ENCODE measurements at places on chromosomes 1 and 21.
A peak's percentile ranks its signal among the peaks of the same experiment; 100 is the strongest.

GRCh38 chr1:35637401-35637809 lies 3.9 kb downstream of the PSMB2 start:
- peak; percentile 82 for DNase-seq

DNA sequence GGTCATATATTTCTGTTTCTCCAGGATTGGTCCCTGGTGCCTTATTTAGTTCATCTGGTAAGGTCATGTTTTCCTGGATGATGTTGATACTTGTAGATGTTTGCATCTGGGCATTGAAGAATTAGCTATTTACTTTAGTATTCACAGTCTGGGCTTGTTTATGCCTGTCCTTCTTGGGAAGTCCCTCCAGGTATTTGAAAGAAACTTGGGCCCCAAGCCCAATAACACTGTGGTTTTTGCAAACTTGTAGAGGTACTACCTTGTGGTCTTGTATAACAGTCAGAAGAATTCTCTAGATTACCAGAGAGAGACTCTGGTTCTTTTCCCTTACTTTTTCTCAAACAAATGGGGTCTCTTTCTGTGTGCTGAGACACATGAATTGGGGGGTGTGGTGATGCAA lies 251.4 kb upstream of the B3GALT2 start:
- no peak for DNase-seq

GRCh38 chr1:151831605-151832004 lies at the start of gene RORC:
Gene RORC, minus strand, starts transcription at chr1:151831802. Its CDS starts 38 bp downstream, at chr1:151831764.
- no peak for DNase-seq

GRCh38 chr1:233025567-233025966 lies 75.2 kb downstream of the NTPCR start:
- DNase-seq, result no peak

DNA sequence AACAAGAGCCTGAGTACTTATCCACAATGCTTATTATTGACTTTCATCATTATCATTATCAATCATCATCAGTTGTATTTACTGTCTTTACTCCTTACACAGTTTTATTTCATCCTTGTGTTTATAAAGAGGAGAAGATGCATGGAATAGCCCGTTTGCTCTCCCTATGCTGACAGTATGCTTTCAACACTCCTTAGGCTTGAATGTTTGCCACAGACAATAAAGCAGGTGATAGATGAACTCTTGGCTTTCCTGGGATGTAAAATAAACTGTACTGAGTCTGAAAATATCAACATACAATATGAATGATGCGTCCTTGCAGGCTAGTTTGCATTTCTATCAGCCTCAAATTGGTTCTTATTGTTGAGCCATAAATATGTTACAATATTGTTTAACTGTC lies 891.8 kb upstream of the NCAM2 start:
- DNase-seq, result no peak

DNA sequence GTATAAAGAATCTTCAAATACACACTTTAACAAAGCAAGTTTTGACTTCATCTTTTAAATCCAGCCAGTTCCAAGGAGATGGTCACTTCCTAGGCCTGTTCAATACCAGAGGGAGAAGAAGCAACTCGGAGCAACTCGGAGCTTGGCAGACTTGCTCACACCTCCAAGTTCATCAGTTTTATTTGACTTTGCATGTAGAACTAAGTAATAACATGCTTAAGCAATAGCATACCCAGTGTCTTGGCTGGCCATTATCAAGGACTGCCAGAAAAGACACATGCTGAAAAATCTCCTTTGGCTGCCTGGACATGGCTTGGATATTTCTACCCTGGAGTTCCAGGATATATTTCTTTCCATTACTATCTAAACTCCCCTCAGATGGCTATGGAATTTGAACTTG lies 52.6 kb downstream of the GNG12 start:
- no peak for DNase-seq

- DNase-seq, result no peak
Measured at GRCh38 chr1:235021815-235022214, 106.8 kb downstream of the TOMM20 start.

GRCh38 chr1:102546251-102546650 lies 549.5 kb upstream of the OLFM3 start:
- no peak for DNase-seq

- DNase-seq, result no peak
Measured at GRCh38 chr1:167239257-167239656, 18.6 kb downstream of the POU2F1 start.

DNA sequence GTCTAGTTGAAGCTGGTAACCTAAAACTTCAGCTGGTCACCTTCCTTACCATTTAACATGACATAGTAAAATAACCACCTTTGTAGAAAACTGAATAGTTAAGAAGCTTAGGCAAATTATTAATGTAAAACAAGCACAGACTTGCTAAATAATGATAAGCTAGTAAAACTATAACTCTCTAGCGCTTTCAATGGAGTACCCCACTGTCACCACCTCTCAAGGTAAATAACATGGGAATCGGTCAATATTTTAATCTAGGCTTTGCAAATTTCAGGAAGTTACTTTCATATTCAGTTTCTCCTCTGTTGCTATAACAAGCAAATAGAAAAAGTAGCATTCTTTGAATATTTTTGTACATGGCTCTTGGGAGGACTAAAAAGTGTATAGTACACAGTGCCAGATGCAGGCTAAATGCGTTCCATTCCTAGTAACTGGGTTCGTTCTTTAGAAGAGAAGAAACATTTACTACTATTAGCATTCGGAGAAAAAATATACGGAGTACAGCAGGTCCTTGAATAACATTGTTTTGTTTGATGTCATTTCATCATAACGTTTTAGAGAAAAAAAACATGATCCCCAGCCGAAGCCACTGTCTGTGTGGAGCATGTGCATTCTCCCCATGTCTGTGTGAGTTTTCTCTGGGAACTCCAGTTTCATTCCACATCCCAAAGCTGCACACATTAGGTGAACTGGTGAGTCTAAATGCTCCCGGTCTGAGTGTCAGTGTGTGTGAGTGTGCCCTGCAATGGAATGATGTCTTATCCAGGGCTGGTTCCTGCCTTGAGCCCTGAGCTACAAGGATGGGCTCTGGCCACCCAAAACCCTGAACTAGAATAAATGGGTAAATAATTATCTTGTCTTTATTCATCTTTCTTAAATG lies 52.5 kb downstream of the EPRS1 start:
- DNase-seq, result no peak

DNA sequence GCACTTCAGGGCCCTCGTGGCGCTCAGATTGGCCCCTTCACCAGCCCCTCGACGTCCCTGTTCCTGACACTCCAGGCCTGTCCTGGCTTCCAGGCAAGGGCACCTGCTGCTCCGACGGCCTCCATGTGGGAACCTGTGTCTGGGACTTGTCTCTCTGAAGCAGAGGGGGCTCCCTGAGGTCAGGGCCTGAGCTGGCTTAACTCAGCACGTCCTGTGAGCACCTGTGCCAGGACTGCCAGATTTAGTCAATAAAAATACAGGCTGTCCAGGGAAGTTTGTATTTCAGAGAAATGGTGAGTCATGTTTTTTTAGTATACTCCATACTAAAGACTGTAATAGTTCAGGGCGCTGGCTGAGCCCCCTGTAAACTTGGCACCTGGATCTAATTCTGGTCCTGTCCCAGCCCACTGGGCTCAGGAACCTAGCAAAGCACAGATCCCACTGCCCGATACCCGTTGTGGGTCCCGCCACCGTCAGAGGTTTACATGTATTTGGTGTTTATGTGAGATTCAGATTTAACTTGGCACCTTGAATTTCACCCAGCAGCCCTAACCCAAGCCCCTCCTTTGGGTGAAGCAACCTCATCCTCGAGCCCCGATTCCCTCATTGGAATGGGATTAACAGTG lies 109.9 kb upstream of the IFFO2 start:
- DNase-seq, result no peak

- DNase-seq, result no peak
Measured at GRCh38 chr1:209057901-209058300, 525.6 kb upstream of the CAMK1G start.

DNA sequence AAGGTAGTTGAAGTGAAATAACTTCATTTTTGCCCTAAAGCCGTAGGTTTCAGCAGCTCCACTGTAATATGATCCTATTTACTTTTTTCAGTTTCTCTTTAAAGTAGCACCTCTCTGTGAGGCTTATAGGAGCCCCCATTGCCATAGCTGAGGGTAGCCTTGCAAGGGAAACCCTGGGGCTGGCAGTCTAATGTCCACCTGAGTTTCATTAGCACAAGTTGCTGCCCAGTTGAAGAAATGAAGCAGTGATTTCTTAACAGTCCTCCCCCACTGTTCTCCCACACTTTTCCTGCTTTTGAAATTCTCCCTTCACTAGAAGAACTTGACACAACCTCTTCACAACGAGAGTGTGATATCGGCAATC lies 1.5 kb downstream of the HMCN1 start:
- no peak for DNase-seq

DNA sequence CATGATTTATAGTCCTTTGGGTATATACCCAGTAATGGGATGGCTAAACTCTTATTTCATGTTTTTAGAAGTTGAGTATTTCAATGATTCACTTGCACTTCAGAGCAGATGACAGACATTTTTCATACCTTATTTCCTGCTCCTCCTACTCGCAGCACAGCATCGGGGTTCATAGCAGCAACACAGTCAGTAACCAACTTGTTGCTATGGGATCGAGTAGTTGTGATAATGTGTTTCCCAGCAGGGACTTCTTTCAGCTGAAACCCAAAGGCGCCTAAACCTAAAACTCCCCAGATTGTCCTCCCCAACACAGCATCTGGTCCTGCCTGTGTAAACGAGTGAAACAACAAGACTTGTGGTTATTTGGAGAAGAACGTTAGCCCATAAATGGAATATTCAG lies 16.3 kb upstream of the EPRS1 start:
- no peak for DNase-seq

DNA sequence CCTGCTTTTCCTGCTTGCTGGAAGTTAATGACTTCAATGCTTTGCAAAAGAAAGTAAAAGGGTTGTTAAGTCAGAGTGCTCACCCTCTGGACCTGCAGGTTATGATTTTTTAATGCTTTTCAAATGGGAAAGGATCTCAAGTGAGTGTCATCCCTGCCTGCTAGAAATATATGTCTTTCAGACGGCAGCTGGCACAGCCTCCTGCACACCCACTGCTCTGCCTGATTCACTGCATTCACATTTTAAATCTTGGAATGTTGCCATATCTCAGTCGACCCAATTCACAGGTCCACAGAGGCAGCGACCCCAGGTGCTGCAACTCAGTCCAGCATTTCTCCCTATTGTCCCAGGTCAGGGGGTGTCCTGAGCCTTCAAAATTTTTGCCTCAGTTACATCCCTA lies 10.7 kb downstream of the DUSP23 start:
- DNase-seq, result no peak

DNA sequence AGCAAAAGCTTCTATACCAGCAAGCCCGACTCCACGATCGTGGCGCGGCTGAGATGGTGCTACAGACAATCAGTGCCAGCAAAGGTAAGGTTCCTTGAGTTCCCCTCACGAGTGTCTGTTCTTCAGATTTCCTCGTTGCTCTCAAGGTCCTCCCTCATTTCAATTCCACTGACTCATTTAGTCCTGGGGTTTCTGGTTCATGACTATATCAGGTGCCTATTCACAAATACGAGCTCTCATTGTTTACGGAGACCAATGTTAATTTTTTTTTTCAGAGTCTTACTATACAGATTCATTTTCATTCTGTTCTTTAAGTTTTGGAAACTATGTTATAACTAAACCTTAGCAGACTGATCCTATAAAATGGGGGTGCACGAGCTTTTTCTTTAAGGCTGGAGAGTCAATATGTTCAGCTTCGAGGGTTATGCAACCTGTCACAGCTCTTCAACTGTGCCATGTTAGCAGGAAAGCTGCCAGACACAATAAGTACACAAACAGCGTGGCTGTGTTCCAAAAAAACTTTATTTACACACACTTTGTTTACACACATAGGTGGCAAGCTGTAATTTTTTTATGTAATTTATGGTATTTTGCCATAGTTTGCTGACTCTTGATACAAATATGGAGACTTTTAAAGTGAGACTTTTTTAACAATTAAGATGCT lies 134.3 kb downstream of the ZP4 start:
- no peak for DNase-seq

GRCh38 chr1:109931189-109931731 lies 20.6 kb downstream of the CSF1 start:
- DNase-seq, result no peak

DNA sequence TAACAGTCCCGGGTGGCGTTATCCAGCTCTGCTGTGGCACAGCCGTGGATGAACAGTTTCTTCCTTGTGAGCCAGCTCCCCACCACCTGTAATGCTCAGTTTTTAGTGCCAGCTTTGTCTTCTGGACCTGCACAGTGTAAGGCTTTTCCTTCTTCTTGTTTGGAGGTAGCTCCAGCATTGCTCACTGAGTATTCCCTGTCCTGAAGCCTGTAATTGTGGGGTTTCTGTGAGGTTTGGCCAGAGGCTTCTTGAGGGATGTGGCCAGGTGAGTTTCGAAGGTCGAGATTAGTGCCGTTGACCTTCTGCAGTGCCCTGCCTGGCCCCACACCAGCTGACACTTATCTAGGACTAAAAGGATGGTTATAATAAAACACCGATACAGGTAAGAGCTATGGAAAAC lies 75.0 kb downstream of the PBX1 start:
- DNase-seq, result no peak

- DNase-seq, result no peak
Measured at GRCh38 chr1:178150610-178151009, 56.7 kb downstream of the RASAL2 start.

- DNase-seq, result no peak
Measured at GRCh38 chr1:164588516-164589341, 29.7 kb downstream of the PBX1 start.

DNA sequence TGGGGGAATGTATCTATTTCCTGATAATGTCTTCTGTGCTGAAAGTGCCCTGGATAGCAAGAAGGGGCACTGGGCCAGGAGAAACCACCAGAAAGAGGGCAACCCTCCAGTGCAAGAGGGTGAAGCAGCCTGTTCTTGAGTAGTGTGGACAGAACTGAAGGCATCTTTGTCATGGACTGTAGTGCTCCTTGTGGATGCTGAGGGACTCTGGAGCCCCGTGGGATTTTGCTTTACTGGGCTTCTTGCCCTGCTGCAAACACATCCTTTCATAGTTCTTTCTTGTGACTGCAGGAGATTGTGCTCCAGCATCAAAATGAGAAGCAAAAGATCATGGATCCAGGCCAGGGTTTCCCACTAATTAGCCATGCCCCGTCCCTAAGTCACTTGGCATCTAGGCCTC lies 300.6 kb downstream of the ZNF326 start:
- no peak for DNase-seq

DNA sequence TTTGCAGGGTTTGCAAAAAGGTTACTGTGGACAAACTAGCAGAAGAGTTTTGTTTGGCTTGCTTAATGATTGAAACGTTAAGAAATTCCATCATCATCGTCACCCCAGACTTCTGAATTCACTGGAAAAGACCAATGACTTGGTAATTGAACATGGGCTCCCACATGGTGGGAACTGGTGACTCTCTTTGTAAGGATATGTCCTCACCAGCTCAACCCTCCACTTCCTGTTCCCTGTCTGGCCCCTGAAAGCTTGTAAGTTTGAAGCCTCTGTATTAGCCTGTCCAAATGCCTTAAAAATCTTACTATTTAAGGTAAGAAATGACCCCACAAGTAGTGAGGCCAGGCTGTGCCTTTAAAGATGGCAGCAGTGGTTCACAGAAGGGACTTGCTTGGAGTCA lies 9.7 kb downstream of the SYT6 start:
- no peak for DNase-seq

DNA sequence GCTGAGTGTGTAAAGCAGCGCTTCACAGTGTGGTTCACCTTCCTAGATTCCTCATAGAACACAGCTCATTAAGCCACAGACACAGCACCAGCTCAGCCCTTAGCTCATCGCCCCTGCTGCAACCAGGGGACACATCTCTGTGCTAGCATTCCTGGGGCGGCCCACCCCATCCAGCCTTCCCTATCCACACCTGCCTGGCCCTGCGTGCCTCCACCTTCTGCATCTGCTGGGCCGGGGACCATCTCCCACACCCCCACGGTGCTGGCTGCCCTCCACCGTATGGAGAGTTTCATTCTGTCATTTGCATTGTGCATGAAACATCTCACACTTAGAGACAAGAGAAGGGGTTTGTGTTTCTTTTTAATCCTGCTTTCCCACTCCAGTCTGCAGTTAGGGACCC lies 35.8 kb upstream of the PRSS38 start:
- DNase-seq, result no peak

All from bone marrow (tissue), 2 donors.